ENCODE measurements at places on chromosomes 3 and 15.

DNA sequence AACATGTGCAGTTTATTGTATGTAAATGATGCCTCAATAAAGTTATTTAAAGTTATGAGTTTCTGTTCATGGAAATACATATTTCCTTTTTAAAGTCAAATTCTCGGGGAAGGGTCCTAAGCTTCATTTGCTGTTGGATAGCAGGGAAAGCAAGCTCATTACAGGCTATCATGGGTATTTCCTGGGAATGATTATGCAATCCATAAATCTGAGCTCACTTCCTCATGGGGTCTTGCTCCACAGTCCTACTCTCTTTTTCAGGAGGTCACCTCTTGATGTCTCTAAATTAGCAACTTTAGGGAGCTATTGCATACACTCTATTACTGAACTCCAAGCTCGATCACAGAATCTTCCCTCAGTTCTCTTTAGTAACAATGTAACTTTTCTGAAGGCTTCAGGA lies 69.9 kb upstream of the TP63 start:
- DNase-seq: no peak

DNA sequence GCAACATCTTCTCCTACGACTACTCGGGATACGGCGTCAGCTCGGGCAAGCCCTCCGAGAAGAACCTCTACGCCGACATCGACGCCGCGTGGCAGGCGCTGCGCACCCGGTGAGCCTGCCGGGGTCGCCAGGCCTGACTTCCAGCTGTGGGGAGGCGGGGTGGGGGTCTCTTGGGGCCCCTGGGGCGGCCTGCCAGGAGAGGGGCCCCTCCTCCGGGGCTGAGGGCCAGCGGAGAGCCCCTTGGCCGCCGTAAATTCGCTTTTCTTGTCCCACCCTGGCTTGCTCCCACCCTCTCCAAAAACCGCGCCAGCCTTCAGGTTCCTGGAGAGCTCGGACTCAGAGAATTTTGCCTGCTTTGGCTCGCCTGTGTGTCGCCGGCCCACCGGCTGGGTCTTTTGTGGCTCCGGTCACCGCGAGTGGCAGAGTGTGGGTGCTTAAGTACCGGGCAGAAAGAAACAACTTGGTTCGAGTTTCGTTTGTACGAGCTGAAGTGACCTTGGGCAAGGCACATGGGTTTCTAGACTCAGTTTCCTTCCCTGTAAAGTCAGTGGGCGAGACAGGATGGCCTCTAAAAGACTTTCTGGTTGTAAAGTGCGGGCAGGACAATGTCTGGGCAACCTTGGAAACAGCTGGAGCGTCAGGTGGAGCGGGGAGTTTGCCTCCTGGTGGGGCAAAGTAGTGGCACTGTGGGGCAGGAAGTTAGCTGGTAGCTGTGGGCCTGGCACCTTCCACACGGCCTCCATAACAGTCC lies 976 bp downstream of the ABHD17C start:
- peak; percentile 25 for DNase-seq

- no peak for DNase-seq
These were observed 38.8 kb downstream of the SMAD6 start for GRCh38 chr15:66740802-66741201.

GRCh38 chr3:178705925-178706324 lies 169.7 kb downstream of the KCNMB2 start:
- DNase-seq: no peak

DNA sequence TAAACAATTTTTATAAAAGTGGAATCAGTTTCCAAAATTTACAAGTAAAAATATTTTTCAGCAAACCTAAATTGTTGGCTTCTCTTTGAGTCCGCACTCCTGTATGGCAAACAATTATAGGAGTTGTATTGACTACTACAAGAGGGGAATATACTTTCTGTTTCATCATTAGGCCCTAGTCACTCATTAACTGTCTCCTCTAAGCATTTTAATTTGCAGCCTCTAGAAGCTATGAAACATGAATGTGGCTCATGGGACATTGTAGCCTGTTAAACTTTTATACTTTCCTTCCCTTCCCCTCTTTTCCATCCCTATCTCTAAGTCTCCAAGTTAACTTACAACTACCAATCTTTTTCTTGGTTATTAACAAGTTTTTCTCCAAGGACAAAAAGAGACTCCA lies 58.9 kb upstream of the CBLB start:
- no peak for DNase-seq

DNA sequence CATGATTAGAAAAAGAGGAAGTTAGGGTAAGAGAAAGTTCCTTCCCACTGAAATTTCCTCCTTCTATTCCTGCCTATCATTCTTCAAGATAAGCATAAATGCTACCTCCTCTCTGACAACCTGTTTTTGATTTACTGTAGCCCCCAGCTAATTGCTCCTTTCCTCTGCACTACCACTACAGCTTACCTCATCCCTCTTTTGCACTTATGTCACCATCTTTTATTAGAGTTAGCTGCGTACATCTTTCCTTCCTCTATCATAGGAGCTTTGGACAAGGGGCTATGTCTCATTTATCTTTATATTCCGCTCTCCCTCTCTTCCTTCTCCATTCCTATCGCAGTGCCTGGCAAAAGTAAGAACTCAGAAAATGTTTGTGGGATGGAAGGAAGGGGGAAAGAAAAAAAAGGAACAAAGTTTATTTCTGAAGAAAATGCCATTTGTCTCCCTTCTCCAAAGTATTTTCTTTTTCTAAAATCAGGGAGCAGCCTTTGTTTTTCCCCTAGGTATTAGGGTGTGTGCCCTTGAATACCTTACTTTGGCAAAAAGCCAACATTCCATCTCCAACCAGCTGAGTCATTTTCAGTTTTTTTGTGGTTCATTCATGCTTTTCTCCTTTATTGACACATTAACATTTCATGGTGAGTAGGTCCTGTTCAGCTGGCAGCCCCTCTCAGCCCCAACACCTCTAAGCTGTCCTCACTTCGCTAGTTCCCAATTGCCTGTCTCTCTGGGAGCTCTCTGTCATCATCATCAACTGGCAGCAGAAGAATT lies 87.6 kb upstream of the SOX2 start:
- no peak for DNase-seq

DNA sequence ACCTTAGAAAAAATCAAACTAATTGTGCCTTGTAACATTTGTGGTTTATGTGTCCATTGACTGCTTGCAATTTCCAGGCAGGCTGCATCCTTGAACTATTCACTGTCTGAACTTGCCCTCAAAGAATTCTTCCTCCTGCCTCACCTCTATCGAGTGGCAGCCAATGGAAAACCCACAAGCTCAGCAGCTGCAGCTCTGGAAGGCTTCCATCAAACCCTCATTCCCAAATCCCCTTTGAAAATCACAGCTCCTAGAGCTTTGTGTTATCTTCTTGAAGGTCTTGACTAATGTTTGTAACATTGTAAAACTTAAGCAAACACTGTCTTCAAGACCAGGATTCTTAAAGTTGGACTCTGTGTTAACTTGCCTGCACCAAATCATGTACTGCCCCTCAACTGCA lies 81.1 kb downstream of the FILIP1L start:
- DNase-seq: no peak

DNA sequence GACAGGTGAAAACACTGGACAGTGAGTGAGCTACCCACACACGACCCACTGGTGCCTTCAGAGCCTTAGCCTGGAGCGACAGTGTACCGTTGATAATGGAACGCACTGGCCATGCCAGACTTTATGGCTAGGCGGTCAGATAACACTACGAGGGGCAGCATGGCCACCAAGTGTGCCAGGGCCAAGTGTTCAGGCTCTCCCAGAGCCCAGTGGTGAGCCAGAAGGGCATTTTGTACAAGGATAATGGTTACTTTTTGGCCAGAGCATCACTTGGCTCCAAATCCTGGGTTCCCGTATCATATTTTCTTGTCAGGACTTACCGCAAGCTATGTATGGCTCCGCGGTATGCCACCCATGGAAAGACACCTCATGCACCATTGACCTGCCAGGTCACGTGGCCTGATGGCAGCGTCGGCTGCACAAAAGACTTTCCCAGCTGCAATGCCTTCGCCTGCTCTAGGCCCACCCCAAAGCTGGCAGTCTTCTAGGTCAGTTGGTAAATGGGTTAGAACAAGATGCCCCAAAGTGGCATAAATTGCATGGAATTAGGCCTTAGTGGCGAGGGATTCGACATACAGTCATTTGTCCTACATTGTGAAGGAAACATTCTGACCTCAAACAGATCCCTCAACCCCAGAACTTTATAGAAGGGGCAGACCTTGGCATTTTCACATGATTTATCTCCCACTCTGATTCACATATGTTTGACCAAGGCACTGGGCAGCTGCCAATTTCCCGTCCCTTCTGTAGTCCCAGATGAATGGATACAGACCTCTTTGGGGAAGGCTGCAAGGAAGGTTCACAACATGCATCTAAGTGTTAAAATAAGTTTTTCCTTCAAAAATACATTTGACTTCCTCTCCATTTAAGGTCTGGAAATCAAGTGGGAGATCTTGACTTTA lies 12.2 kb upstream of the SLC28A1 start:
- no peak for DNase-seq

DNA sequence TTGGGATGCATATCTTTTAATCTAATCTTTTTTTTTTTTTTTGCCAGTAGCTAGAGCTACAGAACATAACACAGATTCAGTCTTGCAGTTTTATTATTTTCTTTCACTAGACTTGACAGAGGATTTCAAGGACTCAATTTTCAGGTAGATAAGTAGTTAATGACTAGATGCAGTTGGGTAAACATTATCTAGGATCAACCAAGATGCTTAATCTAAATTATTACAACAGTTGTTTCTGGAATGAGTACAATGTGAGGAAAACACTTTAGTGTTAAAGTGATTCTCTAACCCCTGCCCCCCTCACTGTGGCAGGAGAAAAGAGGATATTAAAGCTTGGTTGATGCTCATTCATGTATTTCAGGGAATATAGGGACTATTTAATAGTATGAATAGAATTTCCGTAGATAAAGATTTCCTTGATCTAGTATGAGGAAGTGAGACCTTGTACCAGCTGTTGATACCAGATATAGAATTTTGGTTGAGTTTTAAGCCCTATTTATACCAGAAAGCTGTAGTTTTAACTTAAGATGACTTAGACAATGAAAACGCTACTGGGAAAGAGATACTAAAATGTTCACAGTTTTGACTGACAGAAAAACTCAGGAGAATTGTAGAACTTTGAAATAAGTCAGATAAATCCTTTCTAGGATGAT lies 389.0 kb upstream of the C2CD4B start:
- DNase-seq: no peak

GRCh38 chr15:43899928-43900327 lies 73.1 kb downstream of the WDR76 start:
- no peak for DNase-seq

DNA sequence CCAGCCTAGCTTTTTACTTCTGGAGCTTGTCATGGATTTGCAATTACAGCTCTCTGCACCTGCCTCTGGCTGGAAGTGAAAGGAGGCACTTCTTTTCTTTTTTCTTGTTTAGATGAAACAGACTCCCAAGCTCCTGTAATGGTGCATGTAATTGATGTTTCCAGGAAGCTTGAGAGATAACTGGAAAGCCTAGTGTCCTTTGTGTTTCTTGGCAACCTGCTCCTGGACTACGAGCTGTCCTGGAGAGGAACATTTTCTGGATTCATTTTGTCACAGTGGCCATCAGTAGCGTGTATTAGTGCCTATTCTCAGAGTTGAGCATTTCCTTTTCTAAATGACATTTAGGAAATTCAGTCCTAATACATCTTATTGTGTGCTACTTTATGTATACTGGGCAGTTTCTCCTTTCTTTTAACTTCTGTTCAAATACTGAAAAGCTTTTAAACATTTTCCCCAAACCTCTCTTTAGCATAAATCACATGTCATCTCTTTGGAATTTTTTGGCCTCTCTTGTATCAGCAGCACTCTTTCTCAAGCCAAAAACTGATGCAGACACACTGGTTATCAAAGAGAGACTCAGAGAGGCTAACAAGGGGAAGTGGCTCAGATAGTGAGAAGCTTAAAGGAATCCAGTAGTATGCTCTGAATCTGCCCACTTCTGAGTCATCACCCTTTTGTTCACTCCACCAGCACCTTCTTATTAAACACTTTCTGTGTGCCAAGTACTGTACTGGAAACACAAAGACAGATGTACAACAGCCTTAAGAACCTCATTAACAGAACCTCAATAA lies 62.6 kb upstream of the SLC2A2 start:
- no peak for DNase-seq

DNA sequence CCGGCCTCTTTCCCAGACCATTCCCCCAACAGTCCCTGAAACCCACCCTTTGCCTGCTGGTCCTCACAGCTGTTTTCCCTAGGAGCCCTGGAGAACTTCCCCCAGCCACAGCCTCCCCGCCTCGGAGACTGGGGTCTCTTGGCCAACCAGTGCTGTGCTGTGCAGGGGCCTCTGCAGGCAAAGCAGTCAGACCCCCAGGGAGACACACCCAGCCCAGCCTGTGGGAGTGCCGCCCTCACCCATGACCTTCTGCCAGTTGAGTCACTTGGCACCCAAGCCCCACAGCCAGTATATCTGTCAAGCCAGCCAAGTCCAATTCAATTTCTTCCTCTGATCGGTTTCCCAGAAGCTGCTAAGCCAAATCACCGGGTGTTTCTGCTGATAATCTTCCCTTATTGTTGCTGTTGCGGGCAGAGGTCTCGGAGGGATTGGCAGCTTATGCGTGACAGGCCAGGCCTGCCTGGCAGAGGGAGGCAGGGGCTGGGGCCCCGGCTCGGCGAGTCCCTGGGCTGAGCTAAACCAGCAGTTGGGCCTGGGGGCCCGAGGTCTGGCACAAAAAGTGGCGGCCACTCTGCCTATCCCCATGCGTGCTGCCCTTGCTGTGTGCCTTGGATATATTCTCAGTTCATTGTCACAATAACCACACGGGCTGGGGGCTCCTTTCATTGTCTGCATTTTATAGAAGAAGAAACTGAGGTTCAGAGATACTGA lies 65.6 kb upstream of the SLC6A1 start:
- DNase-seq: no peak

DNA sequence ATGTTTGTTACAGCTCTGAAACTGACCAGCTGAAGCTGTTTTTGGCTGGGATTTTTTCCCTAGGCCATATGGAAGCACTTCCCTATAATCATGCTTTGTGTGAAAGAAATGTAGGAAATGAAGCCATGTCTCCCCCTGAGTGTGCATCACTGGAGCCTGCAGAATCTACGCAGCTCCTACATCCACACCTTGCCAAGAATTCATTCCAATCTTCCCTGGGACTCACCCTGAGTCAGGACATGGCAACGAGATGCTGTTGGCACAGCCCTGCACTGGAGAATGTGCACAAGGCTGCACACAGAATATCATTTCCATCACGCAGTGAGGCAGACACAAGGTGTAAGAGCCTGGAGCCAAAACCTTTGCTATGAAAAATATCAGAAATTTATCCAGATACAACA lies 189.5 kb downstream of the ADAMTSL3 start:
- no peak for DNase-seq

DNA sequence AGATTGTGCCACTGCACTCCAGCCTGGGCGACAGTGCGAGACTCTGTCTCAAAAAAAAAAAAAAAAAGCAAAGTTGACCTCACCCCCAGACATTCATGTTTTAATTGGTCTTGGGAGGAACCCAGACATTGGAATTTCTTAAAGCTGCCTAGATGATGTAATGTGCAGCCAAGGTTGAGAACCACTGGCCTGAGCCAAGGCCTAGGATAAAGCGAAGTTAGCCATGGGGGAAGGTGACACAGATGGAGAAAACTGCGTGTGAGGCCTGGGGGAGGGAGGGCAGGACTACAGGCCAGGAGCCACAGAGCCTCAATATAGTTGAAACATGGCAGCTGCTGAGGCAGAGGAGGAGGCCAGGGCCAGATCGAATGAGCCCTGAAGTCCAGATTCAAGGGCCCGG lies 21.0 kb downstream of the GLB1 start:
- DNase-seq: no peak

- no peak for DNase-seq
These were observed 3.9 kb downstream of the XPC start for GRCh38 chr3:14174483-14174882.

All from bone marrow (tissue), 2 donors.